ENCODE measurements at places on chromosomes 5 and 9. TPM values are rescaled to one million over a fixed set of nuclear protein-coding genes. Genes with fewer than 3 reads are reported as not detected.
A peak's percentile ranks its signal among the peaks of the same experiment; 100 is the strongest.

DNA sequence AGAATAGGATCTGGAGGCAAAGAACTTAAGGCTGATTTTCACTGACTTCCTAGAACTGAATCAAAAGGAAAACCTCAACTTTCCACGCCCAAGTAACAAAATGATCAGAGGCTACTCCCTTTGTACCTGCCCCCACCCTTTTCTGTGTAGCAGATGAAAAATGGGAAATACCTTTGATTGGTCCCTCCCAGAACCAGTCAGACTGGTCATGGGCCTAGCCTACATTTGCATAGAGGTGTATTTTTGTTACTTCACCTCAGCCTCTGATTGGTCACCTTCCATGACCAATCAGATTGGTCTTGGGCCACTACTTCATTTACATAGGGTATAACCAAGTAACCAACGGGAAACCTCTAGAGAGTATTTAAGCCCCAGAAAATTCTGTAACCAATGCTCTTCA is 1553.5 kb upstream of the C9orf72 start:
- no peak for DNase-seq

GRCh38 chr5:132195727-132196126 is 31.9 kb downstream of the P4HA2 start:
- no peak for DNase-seq

The CXCL14 gene
- total RNA-seq, result 1.0 TPM

DNA sequence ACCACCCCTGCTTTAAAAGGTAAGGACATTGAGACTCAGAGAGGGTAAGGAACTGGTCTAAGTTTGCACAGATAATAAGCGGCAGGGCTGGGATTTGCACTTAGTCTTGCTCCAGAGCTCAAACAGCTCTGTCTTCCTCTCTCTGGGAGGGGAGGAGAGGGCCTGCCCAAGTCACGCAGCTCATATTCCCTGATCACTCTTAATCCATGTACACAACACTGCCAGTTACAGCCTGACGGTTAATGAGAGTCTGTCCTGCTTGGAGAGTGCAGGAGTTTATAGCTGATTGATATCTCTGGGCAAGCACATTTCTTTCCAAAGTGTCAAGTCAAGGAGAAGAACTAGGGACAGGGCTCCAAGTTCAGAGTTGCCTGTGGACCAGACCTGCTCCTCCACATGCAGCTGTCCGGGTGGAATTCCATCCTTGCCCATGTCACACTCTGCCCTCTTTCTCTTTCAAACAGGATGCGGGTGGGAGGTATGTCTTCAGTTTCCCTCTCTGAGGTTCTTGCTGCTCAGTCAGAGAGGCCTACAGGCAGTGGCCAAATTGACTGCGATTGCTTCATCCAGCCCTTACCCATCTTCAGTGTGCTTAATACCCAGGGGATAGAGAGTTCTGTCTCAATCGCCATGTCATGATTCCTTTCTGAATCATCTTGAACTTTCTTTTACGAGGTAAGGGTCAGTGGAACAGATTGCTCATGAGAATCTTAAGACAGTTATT is 54.5 kb downstream of the GALNT12 start:
- DNase-seq, result no peak

The PCDHGC3 gene
- 25.3 TPM for total RNA-seq

DNA sequence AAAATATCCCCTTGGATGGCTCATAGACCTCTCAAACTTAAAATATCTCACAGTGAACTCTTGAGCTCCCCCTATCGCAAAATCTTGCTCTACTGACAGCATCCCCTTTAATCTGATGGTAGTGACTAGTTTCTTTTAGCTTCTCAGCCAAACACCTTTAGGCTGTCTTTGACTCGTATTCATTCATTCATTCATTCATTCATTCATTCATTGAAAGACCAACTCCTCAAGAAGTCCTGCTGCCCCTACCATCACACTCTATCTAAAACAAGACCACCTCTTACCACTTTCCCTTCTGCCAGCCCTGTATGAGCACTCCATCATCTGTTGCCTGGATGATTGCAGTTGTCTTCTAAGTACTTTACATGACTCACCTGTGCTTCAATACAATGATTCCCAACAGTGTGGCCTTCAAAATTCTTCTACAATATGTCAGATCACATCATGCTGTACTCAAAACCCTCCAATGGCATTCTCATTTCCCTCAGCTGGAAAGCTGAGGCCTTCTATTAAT is 46.8 kb downstream of the ITGA2 start:
- DNase-seq, result no peak

DNA sequence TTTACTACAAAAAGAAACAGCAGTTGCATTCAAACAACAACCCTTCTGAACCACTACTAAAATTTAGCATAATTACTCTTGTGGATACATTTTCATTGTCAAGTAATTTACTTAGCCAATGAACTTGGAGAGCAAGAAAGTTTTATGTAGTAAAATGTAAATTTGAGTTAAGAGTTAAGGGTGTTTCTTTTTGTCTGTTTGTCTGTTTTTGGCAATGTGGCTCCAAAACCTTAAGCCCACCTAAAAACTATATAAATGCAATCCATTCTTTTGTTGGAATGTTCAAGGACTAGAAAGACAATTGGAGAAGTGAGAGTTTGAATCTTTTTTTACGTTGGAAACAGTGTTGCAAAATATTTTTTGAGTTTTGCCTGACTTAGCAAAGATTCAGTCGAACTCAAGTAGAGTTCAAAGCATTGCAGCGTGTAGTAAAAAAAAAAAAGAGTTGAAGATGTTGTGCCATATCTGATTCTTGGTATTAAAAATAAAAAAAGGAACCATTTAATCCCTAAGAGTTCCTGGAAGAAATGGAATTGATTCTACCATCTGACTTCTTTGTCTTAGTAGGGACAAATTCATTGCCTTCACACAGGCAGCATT is 867 bp downstream of the SYK start:
- no peak for DNase-seq

GRCh38 chr5:110104060-110104725 is 414.5 kb downstream of the MAN2A1 start:
- no peak for DNase-seq

The DMRTA1 gene
- 1.9 TPM for total RNA-seq

GRCh38 chr9:112411626-112412027 is 31.7 kb downstream of the HSDL2 start:
- no peak for DNase-seq

DNA sequence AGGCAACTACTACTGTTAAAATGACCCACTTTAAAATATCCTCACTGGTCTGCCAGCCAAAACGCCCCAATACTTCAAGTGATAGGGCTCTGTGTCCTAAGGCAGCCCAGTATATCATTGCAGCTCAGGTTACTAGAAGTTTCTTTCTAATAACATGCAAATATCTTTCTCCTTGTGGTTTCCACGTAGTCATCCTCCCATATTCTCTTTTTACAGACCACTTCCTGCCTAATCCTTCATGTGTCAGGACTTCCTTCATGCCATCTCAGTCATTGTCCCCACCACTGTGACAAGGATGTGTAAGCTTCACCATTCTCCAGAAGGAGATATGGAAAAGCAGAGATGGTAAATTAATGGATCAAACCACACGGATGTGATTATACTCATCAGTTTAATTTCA is 813.7 kb downstream of the MAT2B start:
- no peak for DNase-seq

DNA sequence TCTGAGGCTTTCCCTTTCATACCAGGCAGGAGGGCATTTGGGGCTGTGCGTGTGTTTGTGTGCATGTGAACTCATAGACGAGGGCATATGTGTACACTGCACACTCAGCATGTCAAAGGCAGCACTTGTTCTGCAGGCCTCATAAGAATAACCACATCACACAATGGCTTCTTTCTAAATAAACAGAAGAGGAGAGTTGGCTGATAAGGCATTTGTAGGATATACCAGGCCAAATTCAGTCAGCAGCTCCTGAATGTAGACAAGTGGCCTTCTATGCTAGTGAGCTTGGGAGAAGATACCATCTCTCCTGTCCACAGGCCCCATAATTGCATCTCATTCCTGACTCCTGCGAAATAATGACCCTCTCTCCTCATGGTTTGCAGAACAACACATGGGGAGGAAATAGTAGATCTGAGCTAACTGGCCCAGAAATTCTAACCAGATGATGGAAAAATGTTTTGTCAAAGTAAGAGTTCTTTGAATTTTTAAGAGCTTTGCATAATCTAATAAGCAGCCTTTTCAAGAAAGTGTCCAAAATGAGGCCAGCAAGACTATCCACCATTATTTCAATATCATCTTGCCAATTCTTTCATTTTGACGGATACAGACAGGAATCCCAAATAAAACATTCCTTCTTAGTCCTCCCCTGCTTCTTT is 60.5 kb upstream of the GAS1 start:
- no peak for DNase-seq

- peak; percentile 50 for DNase-seq
These were observed 110.3 kb upstream of the PTCH1 start for GRCh38 chr9:95626885-95627558.

DNA sequence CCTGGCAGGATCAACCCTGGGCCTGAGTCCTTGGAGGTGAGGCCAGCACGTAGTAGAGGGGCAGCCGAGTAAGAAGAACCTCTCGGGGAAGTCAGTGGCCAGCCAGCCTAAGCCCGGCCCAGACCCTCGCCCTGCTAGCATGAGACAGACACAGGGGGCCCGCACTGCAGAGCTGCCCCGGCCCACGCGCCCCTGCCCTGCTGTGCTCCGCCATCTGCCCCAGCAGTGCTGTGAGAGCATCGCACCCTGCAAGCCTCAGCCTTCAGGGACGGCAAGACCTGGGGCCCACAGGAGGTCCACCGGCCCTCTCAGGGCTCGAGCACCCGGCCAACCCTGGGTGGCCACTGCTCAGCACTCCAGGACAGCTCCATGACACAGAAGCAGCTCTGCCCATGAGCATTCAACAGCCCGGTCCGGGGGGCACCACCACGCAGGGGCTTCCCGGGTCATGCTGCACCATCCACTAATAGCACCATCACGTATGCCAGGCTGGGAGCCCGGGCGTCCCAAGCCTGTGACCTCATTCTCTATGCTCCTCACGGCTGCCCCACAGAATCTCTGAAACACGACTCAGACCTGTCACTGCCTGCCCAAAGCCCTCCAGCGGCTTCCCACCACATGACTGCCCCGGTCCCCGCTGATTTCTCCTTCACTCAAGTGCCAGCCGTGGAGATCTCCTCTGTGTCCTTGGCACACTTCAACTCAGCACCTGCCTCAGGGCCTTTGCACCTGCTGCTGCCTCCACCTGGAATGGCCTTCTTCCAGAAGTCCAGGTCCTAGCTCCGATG is 38.1 kb downstream of the ADAMTS2 start:
- peak; percentile 46 for DNase-seq

DNA sequence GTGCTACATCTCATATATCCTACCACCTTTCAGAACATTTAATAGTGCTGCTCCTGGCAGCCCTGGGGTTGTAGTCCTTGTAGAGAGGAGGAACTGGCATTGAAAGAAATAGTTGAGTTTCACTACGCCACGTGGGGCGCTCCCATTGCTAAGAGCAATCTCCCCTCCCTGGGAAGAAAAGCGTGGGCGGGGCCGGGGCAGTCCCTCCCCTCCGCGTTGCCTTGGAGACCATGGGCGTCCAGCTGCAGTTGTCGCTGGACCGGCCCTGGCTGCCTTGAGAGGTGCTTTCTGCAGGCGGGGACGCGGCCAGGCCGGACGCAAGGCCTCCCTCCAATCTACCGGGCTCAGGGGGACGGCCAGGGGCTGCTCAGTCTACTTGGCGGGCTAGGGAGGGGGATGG is 368 bp upstream of the CCDC180 start:
- peak; percentile 80 for DNase-seq

DNA sequence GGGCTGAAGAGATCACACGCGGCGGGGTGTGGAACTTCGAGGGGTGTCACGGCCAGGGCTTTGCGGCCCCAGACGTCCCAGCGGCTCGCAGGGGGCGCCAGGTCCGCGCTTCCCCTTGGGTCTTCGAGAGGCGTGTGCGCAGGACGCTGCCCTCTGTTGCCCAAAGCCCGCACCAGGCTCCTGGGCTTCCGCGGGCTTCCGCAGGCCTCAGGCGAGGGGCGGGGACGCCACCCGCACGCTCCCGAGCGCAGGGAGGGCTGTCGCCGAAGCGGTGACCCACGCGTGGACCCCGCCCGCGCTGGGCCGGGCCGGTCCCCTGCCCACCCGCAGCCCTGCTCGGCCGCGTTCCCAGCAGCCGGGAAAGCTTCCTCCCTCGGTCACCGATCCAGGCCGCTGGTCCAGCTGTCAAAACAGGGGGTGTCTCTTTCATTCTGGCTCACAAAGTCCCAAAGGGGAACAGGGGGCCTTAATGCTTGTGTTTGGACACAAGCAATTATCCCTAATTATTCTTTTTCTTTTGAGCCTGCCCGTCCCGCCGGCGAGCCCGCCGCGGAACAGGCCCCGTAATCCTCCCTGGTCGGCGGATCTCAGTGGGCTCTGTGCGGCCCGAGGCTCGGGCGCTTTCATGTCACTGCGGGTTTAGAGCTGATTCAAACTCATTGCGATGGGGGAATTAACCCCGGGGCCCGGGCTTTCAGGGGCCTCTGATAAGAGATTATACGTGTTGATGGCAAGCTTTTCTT is 60.6 kb downstream of the TMEM174 start:
- DNase-seq, result no peak

DNA sequence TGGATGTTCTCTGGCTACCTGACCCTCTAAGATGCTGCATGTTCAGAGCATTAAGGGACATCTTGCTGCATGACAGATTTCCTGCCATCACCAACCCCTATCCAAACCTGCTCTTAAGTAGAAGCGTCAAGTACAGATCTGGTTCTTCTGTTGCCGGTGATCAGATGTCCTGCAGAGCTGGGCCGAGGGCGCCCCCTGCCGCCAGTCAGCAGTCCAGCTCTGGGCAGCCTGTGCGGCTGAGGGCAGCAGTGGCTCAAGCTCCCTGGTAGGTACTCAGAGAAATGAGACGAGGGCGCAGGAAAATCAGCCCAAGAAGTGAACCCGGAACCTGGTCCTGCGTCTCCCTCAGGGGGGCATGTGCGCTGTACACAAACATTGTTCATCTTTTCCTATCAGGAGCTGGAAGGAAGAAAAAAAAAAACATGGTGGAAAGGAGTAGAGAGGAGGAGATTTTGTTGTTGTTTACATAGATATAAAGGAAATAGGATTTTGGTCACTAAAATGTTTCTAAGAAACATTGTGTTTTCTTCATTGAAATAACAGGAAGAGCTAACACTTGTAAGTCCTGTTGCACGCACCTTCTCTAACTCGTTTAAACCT is 95.8 kb downstream of the CFAP90 start:
- DNase-seq, result peak; percentile 15

DNA sequence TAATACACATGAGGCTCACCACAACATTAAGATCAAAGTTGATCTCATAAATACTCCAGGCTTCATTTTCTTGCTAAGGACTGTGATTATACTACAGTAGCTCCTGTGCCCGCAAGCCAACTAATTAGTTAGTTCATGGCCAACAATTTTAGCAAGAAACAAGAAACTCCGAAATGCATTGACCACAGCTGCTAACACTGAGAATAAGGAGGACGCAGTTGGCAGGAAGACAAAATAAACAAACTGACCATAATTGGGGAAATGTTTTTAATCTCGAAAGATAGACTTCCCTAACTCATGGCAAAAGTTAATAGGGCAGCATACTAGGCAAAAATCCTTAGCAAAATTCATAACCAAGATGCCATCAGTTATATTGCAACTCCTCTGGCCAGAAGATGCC is 115.5 kb upstream of the SPEF2 start:
- DNase-seq, result no peak

- no peak for DNase-seq
These were observed 3.4 kb upstream of the GCNT4 start for GRCh38 chr5:75055727-75056144.

The CTSV gene
- total RNA-seq, result 0.83 TPM
